Hippocampal formation (tissue), 2 donors: ENCODE measurements at places on chromosomes 7 and 10.

GRCh38 chr10:69684981-69685353, 54.9 kb downstream of the FAM241B start:
- DNase-seq = no peak

DNA sequence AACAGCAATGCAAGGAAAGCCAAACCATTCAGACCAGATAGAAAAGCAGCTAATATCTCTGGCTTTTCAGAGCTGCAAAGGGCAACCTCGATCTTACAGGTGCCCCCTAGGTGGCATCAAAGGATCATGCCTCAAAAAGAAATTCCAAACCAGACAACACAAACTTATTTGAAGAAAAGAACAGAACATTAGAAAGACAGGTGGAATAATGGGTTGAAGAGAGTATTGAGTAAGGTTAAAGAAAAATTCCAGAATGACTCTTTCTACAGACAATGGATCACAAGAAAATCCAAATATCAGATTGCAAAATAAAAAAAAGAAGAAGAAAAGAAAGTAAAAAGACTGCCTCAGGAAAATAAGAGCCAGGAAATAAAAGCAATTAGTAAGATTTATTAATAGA, 213.7 kb downstream of the ELMO1 start:
- DNase-seq = no peak

GRCh38 chr10:92604841-92605240, 11.9 kb downstream of the KIF11 start:
- no peak for DNase-seq

DNA sequence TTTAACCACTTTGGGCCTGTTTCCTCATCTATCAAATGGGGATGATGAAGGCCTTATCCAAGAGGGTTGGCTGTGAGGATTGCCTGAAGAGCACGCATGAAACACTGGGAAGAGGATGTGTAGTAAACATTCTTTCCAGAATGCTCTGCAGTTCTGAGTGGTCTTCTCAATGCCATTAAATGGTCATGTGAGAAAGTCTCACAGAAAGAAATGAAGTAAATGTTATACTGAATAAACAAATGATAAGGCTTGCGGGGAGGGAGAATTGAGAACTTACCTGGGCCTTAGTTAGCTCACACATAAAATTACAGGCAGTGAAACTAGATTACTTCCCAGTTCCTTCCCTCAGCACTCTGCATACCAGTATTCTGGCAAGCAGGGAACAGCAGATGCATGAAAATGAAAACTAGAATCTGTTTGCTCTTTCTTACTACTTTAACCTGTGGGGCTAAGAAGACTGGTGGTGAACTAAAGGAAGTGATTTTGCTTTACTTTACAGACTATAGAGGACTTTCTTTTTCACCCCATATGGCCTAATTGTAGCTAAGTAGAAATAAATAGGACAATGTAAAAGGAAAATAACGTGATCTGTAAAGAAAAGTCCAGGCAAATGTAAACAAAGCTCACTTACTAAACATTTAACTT, 135.3 kb upstream of the CCDC6 start:
- no peak for DNase-seq
